ENCODE measurements at places on chromosomes 3 and 15. TPM values are rescaled to one million over a fixed set of nuclear protein-coding genes. Genes with fewer than 3 reads are reported as not detected.

RASL12 gene
- total RNA-seq = not detected

TM4SF1 gene
- total RNA-seq = 146 TPM

PRR20G gene
- not detected for total RNA-seq

SLC27A2 gene
- 7.5 TPM for total RNA-seq

ICE2 gene
- total RNA-seq = 64.1 TPM

CAMK2N2 gene
- 2.6 TPM for total RNA-seq

PHLDB2 gene
- total RNA-seq = 42.7 TPM

GOLGA6B gene
- total RNA-seq = 0.22 TPM

MNS1 gene
- 16.2 TPM for total RNA-seq

SAMD7 gene
- total RNA-seq = not detected

PARP14 gene
- total RNA-seq = 31.6 TPM

CACNA2D3 gene
- 0.18 TPM for total RNA-seq

MRPL46 gene
- 25.7 TPM for total RNA-seq

ESYT3 gene
- total RNA-seq = 6.4 TPM

ATP13A4 gene
- total RNA-seq = 0.22 TPM

GOLGA8O gene
- total RNA-seq = 0.28 TPM

AP3B2 gene
- not detected for total RNA-seq

COL6A5 gene
- not detected for total RNA-seq

SKOR1 gene
- total RNA-seq = 0.13 TPM

FANCD2OS gene
- total RNA-seq = not detected

CAPN3 gene
- 0.18 TPM for total RNA-seq

MORC1 gene
- not detected for total RNA-seq

CHMP2B gene
- total RNA-seq = 54.6 TPM

MUC20 gene
- 98.1 TPM for total RNA-seq

TEX9 gene
- 11.8 TPM for total RNA-seq

PRTG gene
- total RNA-seq = 11.4 TPM

DGKG gene
- total RNA-seq = 9.8 TPM

ANKRD34C gene
- not detected for total RNA-seq

NUDT16 gene
- total RNA-seq = 19.4 TPM

TJP1 gene
- 159 TPM for total RNA-seq

ZFAND6 gene
- 43.6 TPM for total RNA-seq

IL16 gene
- 0.65 TPM for total RNA-seq

LIPC gene
- not detected for total RNA-seq

LRTM1 gene
- not detected for total RNA-seq

FBXO40 gene
- total RNA-seq = not detected

ADAMTS9 gene
- 4.5 TPM for total RNA-seq

PLA1A gene
- not detected for total RNA-seq

LRRIQ4 gene
- 1.3 TPM for total RNA-seq

DAPK2 gene
- total RNA-seq = 11.0 TPM

SMAD6 gene
- total RNA-seq = 10.6 TPM

PLA2G4E gene
- total RNA-seq = not detected

PAQR5 gene
- total RNA-seq = 5.1 TPM

EIF4E3 gene
- total RNA-seq = not detected

ACAD11 gene
- 13.2 TPM for total RNA-seq

CHL1 gene
- not detected for total RNA-seq

TRPM7 gene
- total RNA-seq = 33.6 TPM

NEK10 gene
- 4.3 TPM for total RNA-seq
